ENCODE measurements at places on chromosomes 1 and 21.

- peak overlapping the region; percentile 82 for H3K4me3 ChIP-seq
- H3K36me3 ChIP-seq, result no peaks in the 10 kb centered on the region
- peak overlapping the region; percentile 70 for H3K27ac ChIP-seq
- H3K27me3 ChIP-seq, result no peaks in the 10 kb centered on the region
- peaks cover 19% of the 10 kb centered on the region for H3K4me1 ChIP-seq
Measured at GRCh38 chr1:48469616-48470480, 2.2 kb downstream of the SPATA6 start.

DNA sequence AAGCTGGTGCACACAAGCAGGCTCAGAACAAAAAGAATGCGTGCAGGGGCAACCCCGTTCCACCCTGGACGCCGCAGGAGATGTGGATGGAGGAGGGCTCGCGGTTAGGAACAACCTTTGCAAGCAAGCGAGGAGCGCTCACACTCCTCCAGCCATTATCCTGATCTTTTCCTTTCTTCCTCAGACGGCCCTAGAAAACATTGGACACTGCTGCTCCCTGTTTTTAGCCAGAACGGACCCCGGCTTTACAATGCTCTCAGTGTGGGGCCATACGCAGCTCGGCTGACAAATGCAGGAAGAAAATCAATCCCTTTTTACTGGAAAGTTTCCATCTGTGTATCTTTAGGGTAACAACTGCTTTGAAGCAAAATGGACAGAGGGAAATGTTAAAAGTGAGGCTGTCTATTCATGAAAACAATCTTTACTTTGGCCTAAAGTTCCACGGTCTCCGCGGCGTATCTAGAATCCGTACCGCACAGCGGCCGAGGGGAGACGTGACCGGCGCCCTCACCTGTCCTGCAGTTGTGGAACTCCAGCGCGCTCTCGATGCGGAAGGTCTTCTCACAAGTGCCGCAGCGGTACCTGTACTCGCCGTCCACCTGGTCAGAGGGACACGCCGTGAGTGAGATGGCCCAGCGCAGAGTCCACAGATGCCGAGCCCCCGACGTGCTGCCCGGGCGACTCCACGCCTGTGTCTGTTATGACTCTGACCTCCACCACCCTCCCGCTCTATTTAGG is 44.0 kb downstream of the PRDM15 start:
- no peak overlapping the region for H3K4me3 ChIP-seq
- DNase-seq, result no peak
- H3K36me3 ChIP-seq, result peaks cover 11% of the 10 kb centered on the region
- no peaks in the 10 kb centered on the region for H3K27me3 ChIP-seq
- H3K27ac ChIP-seq, result peak overlapping the region; percentile 2

- peaks cover 13% of the 10 kb centered on the region for H3K4me1 ChIP-seq
- peak overlapping the region; percentile 67 for H3K27ac ChIP-seq
- no peak overlapping the region for H3K4me3 ChIP-seq
- DNase-seq, result peak; percentile 85
- H3K36me3 ChIP-seq, result peaks cover 40% of the 10 kb centered on the region
Measured at GRCh38 chr1:27300341-27301051, 21.5 kb upstream of the TMEM222 start.

- no peak overlapping the region for H3K4me3 ChIP-seq
- H3K27ac ChIP-seq, result no peak overlapping the region
- H3K4me1 ChIP-seq, result no peaks in the 10 kb centered on the region
- no peaks in the 10 kb centered on the region for H3K27me3 ChIP-seq
Measured at GRCh38 chr1:53303243-53303642, 24.6 kb downstream of the LRP8 start.

DNA sequence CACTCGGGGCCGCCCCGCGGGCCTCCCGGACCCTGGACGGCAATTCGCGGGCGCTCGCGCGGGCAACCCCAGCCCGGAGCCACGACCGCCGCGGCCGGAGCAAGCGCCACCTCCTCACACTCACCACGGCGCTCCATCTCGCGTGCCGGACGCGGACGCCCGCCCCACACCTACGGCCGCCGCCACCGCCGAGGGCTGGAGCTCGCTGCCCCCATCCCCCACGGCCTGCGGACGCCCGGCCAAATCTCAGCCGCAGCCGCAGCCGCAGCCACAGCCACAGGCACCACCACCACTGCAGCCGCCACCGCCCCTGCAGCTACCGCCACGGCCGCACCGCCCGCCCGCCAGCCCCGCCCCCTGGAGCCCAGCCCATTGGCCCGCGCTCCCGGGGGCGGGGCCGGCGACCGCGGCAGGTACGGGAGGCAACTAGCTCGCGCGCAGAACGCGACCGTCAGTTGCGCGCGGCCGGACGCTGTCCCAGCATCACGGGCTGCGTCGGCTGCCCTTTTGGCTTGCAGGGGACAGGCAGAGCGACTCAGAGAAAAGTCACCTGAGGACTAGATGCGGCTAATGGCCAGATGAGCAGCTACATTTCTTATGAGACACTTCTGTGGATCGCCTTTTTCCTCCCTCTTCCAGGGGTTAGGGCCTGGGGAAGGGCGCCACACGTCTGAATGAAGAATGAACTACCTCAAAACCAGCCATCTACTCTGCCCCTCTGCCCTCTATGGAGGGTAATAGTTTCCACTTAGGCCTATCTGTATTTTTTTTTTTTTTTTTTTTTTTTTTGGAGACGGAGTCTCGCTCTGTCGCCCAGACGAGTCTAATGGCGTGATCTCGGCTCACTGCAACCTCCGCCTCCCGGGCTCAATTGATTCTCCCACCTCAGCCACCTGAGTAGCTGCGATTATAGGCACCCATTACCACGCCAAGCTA is at the start of gene ARHGAP29:
Gene ARHGAP29 (minus strand): TSS at position 294 of the 936 bp plus-strand sequence. CDS start 5,973 bp downstream, outside the sequence.
- DNase-seq, result peak; percentile 80
- no peaks in the 10 kb centered on the region for H3K27me3 ChIP-seq
- H3K4me1 ChIP-seq, result peaks cover 39% of the 10 kb centered on the region
- peak within 1 kb of the TSS; percentile 95 for H3K4me3 ChIP-seq
